ENCODE measurements at places on chromosomes 5 and 9. TPM values are rescaled to one million over a fixed set of nuclear protein-coding genes. Genes with fewer than 3 reads are reported as not detected.

SAXO1 gene
- total RNA-seq: not detected

ROPN1L gene
- total RNA-seq: 3.9 TPM

RLN2 gene
- total RNA-seq: not detected

DRD1 gene
- not detected for total RNA-seq

TAF11L8 gene
- not detected for total RNA-seq

PCDHGB4 gene
- 2.0 TPM for total RNA-seq

PLEKHG4B gene
- 0.83 TPM for total RNA-seq

SLC1A3 gene
- 23.9 TPM for total RNA-seq

ZNF608 gene
- 18.5 TPM for total RNA-seq

NAA35 gene
- 26.9 TPM for total RNA-seq

ARRDC3 gene
- total RNA-seq: 26.0 TPM

SPINK5 gene
- total RNA-seq: not detected
